ENCODE measurements at places on chromosomes 12 and 14.

GRCh38 chr12:50740307-50740706 is 23.6 kb upstream of the ATF1 start:
- no peak for DNase-seq

- DNase-seq: no peak
Measured at GRCh38 chr14:96363751-96364336, 518 bp downstream of the GSKIP start.

- no peak for DNase-seq
Measured at GRCh38 chr14:86050072-86050683, 520.2 kb downstream of the FLRT2 start.

DNA sequence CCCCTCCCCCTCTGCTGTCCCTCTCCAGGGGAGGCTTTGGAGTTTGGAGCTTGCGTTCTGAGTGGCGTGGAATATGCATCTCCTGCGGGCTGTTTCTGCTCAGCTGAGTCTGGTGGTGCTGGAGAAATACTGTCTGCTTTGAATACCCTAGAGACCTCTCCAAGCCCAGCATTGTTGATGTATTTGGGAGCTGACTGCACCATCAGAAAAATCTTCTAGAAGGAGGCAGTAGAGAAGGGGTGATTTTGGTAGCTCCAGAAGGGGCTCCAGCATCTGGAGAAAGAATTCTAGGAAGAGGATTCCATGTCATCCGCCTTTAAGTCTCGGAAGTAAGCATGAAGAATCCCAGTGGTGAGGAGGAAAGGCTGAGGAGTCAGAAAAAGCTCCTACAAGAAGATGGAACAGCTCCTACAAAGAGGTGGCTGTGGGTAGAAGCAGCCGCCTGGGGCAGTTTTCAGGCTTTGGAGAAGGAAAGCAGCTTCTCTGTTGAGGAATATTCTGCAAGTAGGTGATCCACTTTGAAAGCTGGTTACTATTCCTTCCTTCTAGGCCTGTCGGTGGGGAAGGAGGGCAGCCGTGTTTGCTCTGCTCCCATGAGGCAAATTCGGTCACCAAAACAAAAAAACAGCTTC is 9.7 kb downstream of the MLXIP start:
- DNase-seq: no peak

- no peak for DNase-seq
Measured at GRCh38 chr14:68553311-68553710, 239.6 kb downstream of the ZFP36L1 start.

- no peak for DNase-seq
Measured at GRCh38 chr12:14225064-14225463, 140.4 kb upstream of the ATF7IP start.

- peak; percentile 4 for DNase-seq
Measured at GRCh38 chr14:82447586-82447985, 913.9 kb upstream of the SEL1L start.

- no peak for DNase-seq
Measured at GRCh38 chr14:47674148-47674542, 1.3 kb downstream of the MDGA2 start.

DNA sequence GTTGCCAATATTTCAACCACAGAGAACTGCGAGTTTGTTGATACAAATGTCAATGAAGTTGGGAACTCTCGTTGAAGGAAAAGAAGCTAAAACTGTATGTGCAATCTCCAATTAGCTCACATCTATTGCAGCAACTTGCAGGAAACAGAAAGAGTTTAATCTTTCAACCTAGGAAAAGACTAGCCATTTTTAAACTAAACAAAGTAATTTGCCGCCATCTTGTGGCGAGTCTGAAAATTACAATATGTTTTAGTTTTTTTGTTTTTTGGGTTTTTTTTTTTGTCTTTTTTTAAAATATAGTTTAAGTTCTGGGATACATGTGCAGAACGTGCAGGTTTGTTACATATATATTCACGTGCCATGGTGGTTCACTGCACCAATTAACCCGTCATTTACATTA is 131.2 kb upstream of the FOXG1 start:
- DNase-seq: no peak

DNA sequence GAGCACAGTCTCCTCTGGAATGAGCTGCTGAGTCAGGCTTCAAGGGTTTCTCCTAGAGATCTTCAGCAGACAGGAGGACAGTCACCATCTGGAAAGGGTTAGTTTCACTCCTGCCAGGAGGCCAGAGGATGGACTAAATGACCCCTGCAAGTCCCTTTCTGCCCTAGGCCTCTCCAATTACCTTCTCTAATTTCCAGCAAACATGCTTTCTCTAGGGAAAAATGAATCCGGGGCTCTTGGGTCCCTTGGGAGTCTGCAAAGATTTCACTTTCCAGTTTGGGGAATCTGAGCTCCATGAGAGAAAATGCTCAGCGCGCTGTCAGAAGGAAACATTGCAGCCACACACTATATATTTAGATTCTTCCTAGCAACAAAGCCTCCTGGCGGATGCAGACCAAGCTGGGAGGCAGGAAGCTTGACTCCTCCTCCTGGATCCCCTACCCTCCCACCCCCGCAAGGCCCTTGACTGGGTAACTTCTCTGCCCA is 184.4 kb upstream of the CCND2 start:
- DNase-seq: no peak

- no peak for DNase-seq
Measured at GRCh38 chr12:30438601-30439041, 257.0 kb downstream of the IPO8 start.

DNA sequence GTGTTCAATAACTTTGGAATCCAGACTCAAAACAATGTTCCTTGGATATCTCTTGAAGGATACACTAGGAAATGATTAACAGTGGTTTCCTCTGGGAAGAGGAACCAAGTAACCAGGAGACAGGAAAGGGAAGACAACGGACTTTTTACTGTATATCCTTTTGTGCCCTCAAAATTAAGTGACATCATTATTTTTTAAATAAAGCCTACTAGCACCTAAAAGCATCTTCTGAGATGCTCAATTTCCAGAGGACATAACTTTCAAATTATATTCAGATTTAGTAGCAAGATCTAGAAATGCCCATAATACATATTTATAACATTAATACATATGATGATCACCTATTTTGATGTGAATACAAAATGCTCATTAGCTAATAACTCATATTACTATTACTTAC is 6.5 kb downstream of the HECTD1 start:
- no peak for DNase-seq

GRCh38 chr14:100422556-100423316 is 99.6 kb downstream of the SLC25A47 start:
- DNase-seq: no peak

DNA sequence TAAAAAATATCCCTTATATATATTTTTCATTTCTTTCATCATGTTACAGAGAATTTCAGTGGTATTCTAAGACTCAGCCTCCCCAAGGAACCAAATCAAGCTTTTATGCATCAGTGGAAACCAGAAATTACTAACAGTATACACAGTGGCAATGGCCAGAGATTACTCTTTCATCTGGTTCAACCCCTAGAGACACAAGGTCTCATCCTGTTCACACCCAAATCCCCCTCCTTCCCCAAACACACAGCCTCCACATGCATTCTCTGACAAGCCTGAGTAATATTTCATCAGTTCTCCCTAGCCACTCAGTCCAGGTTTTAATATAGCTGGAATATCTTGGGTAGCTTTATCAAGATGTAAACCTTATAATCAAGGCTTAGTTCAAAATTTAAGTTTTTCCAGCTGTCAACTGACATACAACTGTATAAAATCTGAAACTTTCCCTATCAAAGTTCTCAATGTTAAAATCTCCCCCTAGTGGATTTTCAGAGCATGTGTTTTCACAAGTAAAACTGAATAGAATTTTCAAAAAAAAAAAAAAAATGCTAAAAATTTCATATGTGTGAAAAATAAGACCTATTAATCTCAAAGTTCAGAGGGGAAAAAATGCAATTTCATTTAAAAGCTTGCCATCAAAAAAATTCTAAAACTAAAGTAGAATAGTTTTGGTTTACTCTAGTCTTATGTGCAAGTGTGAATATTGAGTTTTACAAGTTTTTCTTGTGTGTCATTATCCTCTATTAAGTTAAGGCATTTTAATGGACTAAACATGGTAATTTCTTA is 10.5 kb upstream of the SSTR1 start:
- no peak for DNase-seq

- DNase-seq: peak; percentile 46
Measured at GRCh38 chr12:40446385-40446784, 221.6 kb downstream of the LRRK2 start.

DNA sequence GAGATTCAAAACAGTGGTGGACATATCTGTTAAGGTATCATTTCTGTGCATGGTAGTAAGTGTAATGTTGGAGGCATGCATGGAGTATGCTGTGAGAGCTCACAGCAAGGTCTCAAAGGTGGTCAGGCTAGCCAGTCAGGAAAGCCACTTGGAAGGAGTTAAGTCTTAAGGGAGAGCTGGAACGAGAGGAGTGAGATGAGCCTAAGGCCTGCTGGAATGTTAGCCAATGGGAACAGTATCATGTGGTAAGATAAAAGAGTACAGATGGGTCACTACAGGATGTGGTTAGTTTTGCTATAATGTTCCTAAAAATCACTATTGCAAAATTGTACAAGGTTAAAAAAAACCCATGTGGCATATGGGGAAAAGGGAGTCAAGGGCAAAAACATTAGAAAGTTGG is 311.7 kb upstream of the E2F7 start:
- no peak for DNase-seq
